ENCODE measurements at places on chromosomes 3 and 15.

DNA sequence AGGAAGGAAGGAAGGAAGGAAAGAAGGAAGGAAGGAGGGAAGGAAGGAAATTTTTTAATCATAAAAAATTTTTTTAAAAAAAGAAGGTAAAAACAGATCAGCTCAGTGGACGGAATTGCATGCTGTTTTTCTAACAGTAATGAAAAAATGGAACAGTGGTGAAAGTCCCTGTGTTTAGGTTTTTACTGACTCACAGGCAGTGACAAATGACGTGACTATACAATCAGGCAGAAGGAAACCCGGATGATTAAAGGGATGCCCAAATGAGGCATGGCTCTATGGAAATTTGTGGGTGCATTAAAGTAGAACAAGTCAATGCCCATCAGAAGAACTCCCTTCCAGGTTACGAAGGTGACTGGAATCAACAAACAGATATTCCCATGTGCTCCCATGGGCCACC, 135.0 kb downstream of the IMPG2 start:
- DNase-seq = no peak

- DNase-seq = peak; percentile 33
Observed at GRCh38 chr3:71754610-71755253, 1.1 kb downstream of the GPR27 start.

DNA sequence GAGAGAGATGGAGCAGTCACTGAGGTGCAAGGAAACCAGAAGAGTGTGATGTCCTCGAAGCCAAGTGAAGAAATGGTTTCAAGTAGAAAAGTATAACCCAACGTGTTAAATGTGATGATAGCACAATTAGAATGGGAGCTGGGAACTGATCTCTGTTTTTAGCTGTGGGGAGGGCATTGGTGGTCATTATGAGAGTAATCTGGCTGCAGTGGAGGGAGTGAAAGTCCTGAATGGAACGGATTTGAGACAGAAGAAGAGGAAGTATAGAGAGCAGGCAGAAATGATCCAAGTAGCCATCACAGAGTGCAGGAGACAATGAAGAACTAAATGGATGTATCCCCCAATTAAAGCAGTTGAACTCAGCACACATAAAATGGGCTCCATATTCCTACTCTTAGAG, 235.3 kb downstream of the IGSF11 start:
- no peak for DNase-seq

- no peak for DNase-seq
Observed at GRCh38 chr15:101371519-101371918, 76.5 kb upstream of the SNRPA1 start.

DNA sequence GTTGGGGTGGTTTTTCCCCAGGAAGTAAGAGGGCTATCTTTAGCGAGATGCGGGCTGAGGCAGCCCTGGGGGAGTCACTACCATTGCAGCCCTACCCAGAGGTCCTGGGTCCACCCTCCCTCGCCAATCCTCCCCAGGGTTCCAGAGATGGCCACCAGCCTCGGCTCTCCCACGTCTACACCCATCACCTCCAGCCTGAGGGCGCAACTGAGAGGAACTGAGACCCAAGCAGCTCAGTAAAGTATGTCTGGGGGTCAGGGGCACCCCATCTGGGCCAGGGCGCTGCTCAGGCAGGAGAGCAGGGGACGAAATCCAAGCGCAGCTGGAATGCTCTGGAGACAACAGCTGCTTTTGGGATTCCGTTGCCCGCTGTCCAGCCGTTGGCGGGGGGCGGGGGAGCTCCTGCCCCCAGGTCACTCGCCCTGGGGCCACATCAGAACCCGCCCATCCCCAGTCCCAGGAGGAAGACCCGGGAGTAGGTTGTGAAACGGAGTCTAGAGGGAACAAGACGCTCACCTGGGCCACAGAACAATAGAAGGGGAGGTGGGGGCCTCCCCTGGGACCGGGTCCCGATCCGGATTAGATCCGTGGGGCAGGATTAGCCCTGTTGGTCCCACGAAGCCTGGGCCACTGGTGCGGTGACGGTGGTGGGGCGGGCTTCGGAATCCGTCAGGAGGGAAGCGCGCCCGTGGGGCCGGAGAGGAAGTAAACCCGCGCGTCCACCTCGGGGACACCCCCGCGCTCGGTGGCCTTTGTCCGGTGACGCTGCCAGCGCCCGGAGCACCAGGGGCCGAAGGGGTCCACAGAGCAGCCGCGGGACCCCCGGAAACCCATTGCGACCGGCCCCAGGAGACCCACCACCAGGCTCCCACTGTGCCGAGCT, 1.4 kb upstream of the NDUFAF3 start:
- DNase-seq = peak; percentile 43

DNA sequence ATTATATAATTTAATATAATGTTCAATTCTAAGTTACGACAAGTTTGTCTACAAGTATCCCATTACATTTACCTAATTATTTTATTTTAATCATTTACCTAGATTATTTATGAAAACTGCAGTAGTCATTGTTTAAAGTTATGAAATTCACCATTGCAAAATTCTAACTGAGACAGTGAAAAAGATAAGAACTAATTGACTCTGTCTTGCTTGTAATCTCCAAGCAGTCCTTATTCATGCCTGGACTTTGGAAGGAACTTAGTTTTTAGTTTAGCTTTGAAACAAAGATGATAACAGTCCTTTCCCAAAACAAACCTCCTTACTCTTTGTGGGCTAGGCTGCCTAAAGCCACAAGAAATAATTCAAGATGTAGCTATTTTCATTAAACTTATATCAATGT, 165.0 kb downstream of the SUCNR1 start:
- DNase-seq = no peak

DNA sequence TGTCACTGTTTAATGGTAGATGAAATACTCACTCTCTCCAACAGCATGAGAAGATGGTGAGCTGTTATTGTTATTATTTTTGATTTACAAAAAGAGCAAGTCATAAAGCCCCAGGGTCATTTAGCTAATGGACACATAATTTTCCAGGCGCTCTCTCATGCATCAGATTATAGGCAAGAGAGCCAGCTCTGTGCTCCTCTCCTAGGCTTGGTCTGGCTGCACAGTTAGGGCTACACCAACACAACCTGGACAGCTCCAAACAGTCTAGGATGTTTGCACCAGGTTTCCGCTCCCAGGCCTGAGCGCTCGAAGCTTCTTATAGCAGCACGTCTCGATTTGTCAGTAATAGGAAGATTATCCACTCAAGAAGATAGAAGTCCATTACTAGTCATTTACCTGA, 123.7 kb downstream of the FAM43A start:
- DNase-seq = no peak

All from testis (tissue), 5 donors.